Stimulated activated CD4-positive, alpha-beta T cell treated with anti-CD3 and anti-CD28 coated beads, Interleukin-1b, Interleukin-23, amount 100 ng/mL, for 1 hour (primary cell): ENCODE measurements at places on chromosomes 1 and 21.

GRCh38 chr1:153929426-153929825, 6.7 kb upstream of the GATAD2B start:
- no peak for DNase-seq

DNA sequence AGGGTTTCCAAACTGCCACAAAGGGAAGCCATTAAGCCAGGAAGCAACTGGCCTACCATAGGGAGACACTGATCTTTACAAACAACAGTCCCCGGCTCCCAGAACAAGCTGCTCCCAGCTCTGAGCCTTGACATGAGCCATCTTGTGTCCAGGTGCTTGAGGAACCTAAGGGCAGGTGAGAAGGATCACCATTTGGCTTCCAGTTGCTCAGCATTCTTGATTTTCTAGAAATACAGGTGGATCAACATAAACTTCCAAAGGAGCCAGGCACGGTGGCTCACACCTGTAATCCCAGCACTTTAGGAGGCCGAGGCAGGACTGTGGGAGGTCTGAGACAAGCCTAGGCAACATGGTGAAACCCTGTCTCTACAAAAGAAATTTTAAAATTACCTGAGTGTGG, 21.6 kb downstream of the ZBTB17 start:
- no peak for DNase-seq

- DNase-seq: no peak
Measured at GRCh38 chr1:38046333-38046883, at the start of gene POU3F1. Gene POU3F1 (minus strand): TSS chr1:38046793. CDS start chr1:38046743, 50 bp downstream.

- no peak for DNase-seq
Measured at GRCh38 chr21:22842875-22843274, 1844.7 kb downstream of the NCAM2 start.

DNA sequence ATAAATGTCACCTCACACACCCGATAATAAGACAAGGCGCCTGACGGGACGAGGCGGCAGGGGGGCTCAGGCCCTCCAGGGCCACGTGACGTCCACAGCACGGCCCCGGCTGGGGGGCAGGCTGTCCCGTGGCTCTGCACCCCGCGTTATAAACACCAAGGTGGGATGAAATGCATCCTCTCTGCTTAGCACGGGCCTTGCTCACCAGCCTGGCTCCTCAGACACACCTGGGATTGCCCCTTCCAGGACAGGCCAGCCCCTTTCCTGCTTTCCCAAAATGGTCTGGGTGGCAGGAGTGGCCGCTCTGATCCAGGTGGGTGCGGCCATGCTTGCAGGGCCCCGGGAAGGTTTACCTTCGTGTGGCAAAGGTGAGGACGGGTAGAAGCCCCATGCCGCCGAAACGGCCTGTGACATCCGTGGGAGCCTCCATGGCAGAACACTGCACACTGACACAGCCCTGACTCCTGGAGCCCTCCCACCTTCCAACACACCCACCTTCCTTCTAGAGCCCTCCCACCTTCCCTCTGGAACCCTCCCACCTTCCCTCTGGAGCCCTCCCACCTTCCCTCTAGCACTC, 35.9 kb downstream of the SLC19A1 start:
- no peak for DNase-seq

GRCh38 chr1:186772228-186772627, 56.5 kb upstream of the PLA2G4A start:
- no peak for DNase-seq

DNA sequence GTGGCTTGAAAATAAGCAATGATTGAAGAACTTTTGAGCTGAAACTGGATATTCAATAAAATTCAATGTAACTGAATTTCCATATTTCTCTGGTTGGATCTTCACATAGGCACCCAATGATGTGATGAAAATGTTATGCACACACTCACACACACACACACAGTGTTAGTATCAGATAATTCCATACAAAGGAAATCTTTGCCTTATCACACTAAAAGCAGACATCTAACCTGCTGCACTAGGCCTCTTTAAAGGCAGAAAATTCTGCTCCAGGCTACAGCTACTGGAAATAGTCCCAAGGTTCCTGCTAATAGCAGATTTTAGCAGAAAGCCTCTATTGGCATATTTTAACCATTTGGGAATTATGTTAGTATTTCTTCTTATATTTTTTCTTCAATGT, 309.6 kb downstream of the COL11A1 start:
- DNase-seq: no peak

GRCh38 chr21:39348040-39348354, 891 bp downstream of the HMGN1 start:
- no peak for DNase-seq

- DNase-seq: no peak
Measured at GRCh38 chr1:41434748-41435449, 49.6 kb downstream of the EDN2 start.

DNA sequence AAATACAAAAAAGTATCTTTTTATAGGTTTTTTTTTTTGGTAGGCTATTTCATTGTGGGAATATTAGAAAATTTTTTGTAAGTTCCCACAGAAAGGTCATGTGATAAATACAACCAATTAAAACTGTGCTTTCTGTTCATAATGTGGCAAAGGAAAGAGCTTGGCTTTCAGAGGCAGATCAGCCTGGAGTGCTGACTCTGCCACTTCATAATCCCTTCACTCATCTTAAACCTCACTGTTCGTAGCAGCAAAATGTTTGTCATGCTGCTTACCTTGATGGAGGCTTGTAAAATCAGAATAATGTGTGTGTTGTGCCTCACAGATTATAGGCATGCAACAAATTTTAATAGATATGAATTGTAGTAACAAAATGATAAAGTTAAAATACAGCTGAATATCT, 176.8 kb downstream of the ZP4 start:
- no peak for DNase-seq

GRCh38 chr1:29298246-29298645, 61.9 kb downstream of the PTPRU start:
- DNase-seq: no peak

- DNase-seq: no peak
Measured at GRCh38 chr1:247627951-247628350, 22.6 kb downstream of the OR2G3 start.

GRCh38 chr1:10915594-10915993, 96.9 kb upstream of the TARDBP start:
- DNase-seq: no peak

GRCh38 chr1:43558346-43558841, 27.7 kb downstream of the PTPRF start:
- no peak for DNase-seq

GRCh38 chr21:32520875-32521735, 64.2 kb downstream of the TCP10L start:
- DNase-seq: no peak

DNA sequence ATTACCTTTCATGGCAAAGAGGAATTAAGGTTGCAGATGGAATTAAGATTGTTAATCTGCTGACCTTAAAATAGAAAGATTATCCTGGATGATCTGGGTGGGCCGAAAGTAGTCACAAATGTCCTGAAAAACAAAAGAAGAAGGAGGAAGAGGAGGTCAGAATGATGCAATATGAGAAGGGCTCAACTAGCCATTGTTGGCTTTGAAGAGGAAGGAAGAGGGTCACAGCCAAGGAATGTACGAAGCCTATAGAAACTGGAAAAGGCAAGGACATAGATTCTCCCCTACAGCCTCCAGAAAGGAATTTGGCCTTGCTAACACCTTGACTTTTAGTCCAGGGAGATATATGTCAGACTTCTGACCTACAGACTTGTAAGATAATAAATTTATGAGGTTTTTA, 39.4 kb upstream of the FMOD start:
- no peak for DNase-seq

DNA sequence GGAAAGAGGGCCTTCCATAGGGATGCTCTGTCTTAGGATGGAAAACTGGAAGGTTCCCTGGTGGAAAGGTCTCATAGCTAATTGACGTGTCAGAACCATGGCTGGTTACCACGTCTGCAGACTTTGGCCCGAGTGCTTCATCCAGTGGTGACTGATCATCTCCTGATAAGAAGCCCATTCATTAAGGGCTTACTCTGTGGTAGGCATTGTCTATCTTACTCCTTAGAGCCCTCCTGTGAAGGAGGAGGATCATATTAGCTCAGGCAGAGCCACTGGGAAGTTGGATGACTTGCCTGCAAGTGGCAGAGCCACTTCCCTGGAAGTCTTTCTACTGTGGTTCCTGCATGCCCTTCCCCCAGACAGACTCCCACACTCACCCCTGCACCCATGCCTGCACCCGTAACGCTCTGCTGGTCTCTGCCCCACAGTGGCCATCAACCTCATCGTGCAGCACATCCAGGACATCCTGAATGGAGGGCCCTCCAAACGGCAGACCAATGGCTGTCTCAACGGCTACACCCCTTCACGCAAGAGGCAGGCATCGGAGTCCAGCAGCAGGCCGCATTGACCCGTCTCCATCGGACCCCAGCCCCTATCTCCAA, 79.9 kb downstream of the UCK2 start:
- no peak for DNase-seq

DNA sequence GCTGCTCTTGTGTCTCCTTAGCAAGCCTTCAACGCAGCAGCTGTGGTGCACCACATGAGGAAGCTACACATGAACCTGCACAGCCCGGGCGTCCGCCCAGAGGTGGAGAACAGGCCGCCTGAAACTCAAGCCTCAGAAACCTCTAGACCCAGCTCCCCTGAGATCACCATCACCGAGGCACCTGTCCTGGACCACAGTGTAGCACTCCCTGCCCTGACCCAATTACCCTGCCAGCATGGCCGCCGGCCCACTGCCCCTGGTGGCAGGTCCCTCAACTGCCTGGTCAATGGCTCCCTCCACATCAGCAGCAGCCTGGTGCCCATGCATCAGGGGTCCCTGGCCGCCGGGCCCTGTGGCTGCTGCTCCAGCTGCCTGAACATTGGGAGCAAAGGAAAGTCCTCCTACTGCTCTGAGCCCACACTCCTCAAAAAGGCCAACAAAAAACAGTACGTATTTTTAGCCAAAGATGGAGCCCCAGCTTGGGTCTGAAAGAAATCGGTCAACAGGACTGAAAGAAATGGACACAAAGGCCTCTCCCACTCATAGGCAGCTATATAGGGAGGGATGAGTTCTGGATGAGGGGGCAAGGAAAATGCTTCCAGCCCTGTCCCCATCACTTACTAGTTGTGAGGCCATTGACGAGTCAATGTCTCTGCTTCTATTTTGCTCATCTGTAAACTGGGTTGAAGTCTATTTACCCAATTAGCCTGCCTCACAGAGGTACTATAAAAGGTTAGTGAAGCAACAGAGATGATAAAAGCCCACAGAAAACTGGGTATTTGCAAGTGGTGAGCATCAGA, 28.5 kb downstream of the CAMK1G start:
- DNase-seq: no peak

- peak; percentile 34 for DNase-seq
Measured at GRCh38 chr1:77533660-77534305, 148.7 kb downstream of the ZZZ3 start.

DNA sequence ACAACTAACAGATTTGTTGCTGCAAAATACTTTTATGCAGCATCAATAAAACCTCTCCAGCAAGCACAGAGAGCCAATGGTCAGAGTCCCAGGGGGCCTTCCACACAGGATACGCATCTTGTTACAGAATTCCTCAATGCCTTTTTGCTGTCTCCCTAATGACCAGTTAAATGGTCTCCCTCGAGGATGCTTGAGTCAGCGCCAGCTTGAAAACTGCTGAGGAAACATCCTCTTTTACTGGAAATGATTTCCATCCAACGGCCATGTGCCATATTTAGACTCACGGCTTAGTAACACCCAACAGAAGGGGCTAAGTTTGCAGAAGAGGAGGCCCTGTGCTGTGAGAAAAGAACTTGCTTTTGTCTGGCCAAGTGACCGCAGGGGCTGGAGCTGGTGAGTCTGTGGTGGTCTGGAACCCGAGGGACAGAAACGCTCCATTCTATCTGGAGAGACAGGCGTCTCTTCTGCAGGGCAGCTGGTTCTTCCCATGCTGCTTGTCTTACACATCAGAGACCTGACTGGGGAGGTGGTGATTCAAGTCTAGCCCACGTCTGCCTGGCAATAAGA, 496.4 kb downstream of the SETD4 start:
- no peak for DNase-seq

DNA sequence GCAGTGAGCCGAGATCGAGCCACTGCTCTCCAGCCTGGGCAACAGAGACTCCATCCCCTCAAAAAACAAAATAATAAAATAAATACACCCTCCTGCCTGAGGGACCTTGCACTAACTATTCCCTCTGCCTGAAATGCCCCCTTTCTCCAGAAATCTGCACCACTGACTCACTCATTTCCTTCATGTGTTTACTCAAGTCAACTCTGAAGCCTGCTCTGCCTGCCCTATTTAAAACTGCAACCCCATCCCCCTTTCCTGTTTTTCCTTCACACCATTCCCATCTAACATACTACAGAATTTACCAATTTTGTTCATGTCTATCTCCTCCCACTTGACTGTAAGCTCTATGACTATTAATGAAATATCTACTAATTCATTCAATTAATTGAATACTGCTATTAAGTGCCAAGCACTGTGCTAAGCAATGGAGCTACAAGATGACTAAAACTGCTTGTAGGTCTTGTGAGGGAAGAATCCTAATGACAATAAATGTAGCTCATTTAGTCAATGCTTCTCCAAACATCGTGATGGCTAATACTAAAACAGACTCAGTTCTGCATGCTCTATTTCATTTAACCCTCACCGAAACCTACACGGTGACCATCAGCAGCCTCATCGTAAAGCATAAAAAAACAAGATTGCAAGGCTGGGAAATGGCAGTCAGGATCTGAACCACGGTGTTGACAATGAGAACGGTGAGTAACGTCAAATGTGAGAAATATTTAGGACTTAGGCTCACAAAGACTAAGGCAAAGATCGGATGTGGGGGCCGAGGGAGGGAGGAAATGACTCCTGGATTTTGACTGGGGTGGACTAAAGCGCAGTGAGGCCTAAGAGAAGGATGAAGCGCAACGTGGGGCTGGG, 749 bp upstream of the TMEM39B start:
- no peak for DNase-seq

DNA sequence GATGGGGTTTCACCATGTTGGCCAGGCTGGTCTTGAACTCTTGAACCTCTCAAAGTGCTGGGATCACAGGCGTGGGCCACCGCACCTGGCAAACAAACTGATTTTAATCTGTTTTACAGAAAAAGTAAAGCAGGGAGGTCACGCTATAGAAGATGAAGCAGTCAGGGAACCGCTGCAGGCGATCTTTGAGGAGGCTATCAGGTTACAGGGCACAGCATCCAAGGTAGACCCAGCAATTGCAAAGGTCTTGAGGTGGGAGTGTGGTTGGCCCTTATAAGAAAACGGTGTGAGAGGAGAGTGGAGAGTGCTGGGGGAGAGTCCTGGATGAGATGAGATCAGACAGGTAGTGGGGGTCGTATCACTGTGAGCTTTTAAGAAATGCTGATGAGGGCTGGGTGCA, 2.6 kb upstream of the TMCO4 start:
- DNase-seq: no peak

GRCh38 chr1:206489980-206490770, 17.2 kb upstream of the RASSF5 start:
- DNase-seq: peak; percentile 34
